Left cardiac atrium (tissue), 4 donors: ENCODE measurements at places on chromosomes 1 and 21.

DNA sequence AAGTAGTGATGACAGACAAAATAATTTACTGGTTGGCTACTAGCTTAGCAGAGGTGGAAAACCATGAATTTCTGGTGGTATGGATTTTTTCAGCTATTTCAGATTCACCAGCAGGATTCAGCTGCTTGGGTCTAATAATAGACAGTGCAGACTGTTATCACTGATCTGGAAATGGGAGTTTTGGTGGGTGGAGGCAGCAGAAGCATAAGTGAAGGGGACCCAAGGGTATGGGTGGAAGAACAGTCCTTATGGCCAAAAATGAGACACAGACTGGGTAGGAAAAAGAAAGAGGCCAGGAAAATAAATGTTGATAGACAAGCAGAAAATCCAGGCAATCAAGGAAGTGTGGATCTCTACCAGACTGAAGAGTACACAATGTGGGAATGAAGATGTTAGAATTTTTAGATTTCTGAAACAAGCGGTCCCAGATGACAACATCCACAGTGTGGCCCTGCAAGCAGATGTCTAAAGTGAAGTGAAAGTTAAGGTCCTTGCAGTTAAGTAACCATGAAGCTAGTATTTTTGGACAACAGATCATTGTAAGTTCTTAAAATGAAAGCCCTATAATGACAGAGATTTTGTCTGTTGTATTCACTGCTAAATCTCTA is 24.7 kb downstream of the LYST start:
- DNase-seq = no peak

DNA sequence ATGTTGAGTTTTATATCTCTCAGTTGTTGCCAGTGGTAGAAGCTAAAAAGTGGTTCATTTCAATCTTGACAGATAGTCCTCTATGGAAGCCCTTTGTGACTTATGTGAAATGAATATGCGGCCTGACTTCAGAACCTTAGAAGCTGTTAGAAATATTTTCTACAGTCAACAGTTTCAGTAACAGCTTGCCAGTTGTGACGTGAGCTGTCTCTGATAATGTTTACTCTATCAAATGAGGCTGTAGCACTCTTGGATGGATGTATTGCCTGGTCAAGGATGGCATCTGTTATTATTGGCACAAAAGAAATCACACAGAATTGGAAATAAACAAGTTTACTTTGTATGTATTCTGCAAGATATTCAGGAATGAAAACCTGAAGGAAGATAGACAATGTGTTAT is 31.9 kb downstream of the SNX7 start:
- no peak for DNase-seq

- no peak for DNase-seq
These were observed 396.7 kb downstream of the PTPRU start for GRCh38 chr1:29632806-29633615.

DNA sequence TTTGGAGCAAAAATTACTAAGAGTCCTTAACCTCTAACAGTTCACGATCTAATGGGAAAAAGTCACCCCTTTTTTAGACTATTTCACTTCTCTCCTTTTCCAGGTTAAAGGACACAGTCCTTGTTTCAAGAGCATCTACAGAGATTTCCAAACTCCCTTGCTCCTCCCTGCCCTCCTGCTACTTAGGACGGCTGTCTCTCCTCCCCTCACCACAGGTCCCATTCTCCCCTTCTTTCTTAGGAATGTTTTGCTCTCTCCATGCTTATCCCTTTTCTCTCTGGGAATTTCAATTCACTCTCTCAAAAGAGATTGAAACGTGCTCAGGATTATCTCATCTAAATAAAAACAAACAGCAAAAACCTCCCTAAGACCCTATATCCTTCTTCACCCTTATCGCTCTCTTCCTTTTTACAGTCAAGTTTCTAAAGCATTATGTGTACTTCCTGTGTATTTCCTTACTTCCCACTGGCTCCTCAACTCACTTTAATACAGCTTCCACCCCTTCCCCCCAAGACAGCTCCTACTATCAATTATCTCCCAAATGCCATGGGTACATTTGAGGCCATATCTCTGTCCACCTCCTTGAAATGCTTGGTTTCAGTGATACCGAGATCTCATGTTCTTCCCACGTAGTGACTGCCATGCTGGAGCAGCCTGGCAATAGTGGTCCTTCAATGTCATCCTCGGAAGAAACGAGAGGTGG is 43.2 kb upstream of the ZNF281 start:
- no peak for DNase-seq

GRCh38 chr1:97621955-97622354 is 298.9 kb downstream of the DPYD start:
- DNase-seq = no peak

DNA sequence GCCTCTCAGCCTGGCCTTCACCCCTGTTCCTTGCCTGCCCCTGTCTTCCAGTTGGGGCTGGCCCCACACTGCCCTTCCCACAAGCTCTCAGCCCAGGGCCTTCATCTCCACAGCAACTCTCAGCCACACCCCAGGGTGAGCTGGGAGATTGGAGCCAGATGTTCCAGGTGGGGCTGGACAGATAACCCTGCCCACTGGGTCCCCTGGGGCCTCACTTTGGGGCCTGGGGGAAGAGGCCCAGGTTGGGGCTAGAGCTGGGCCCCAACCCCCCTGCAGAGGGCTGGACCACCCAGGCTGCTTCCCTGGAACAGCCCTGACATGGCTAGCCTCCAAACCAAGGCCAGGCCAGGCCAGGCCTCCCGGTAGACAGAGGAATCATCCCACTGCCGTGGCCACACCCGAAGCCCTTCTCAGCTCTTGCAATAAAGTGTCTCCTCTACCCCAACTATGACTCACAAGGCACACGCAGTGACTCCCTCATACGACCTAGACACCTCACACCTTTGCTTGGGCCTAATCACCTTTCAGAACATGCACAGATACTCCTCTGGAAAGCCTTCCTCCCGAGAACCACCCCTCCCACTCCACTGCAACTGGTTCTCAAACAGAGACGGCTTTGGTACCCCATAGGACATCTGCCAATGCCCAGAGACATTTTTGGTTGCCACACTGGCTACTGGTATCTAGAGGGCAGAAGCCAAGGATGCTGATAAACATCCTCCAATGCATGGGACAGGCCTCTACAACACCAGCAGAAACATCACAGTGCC is 22.2 kb downstream of the SLC2A1 start:
- DNase-seq = no peak

DNA sequence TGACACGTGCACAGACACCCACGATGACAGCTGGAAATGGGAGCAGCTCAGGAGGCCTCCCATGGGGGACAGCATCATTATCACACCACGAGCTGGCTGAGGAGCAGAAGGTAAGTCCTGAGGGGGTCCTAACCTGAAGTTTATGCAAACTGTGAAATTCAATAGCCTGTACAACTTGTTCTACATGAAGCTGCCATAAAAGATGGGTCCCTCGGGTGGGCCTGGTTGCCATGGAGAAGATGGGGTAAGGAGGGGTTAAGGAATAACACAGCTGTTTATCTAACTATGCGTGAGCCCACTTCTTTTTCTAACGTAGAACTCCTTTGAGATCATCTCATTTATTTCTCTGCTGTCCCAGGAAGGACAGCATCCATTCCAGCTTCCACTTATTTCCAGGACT is 163.4 kb upstream of the CD34 start:
- no peak for DNase-seq

- no peak for DNase-seq
These were observed 19.9 kb upstream of the LHX4 start for GRCh38 chr1:180210008-180210620.

GRCh38 chr1:188514917-188515316 is 1686.2 kb downstream of the PLA2G4A start:
- DNase-seq = no peak

- DNase-seq = peak; percentile 32
These were observed 7.0 kb downstream of the CDKN2C start for GRCh38 chr1:50976890-50977574.
